ENCODE measurements at places on chromosomes 16 and 17. TPM values are rescaled to one million over a fixed set of nuclear protein-coding genes. Genes with fewer than 3 reads are reported as not detected.

DNA sequence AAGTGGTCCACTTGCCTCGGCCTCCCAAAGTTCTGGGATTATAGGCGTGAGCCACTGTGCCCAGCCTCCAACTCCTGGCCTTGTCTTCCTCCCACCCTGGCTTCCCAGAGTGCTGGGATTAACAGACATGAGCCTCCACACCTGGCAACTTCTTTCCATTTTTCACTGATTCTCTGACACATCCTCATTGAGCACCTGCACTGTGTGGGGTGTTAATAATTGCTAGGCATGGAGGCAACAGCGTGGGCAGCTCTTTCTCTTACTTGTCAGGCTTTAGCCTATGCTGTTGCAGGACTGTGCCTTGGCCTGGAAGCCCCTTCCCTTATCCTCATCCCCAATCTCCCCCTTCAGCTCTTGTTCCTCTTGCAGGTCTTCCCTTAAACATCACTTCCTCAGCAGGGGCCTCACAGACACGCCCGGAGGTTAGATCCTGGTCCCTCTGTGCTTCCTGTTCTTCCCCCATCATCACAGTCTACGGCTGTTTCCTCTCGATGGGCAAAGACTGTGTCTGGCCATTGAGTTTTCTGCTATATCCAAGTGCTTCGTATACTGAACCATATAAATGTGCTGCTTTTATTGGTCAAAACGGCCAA, 7.9 kb downstream of the QPRT start:
- DNase-seq: no peak

The SEZ6L2 gene
- not detected for total RNA-seq

The KATNB1 gene
- total RNA-seq: 17.3 TPM

DNA sequence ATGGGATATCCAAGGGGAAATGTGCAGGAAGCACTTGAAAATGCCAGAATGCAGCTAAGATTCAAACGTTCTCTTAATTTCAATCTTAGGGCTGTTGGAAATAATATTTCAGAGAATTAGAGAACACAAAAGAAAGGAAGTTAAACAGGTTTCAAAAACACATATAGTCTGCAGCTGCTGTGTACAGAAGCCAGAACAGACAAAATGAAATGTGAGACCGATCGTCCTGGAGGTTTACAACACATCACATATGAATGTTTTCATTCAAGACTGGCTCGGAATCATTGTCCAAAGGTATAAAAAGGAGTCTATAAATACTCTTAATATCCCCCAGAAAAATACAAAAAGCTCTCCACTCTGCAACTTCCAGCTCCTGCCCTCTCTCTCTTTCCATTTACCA, 14.3 kb downstream of the CYTH1 start:
- no peak for DNase-seq

GRCh38 chr16:54673313-54673712, 257.4 kb upstream of the IRX5 start:
- no peak for DNase-seq

The IL34 gene
- total RNA-seq: not detected

The KRTAP9-2 gene
- total RNA-seq: not detected

- DNase-seq: no peak
These were observed 25.5 kb downstream of the MYO18A start for GRCh38 chr17:29154516-29155226.

DNA sequence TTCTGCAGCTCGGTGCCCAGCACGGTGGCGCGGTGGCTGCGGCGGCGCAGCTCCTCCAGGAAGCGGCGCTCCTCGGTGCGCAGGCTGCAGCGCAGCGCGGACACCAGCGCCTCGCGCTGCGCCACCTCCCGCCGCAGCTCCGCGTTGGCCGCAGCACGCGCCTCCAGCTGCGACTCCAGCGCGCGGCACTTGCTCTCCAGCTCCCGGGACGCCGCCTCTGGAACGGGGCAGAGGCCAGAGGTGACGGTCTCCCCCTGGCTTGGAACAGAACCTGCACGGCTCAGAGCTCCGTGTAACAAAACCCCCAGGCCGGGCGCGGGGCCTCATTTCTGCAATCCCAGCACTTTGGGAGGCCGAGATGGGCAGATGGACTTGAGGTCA, 13.2 kb upstream of the CLUH start:
- peak; percentile 60 for DNase-seq

DNA sequence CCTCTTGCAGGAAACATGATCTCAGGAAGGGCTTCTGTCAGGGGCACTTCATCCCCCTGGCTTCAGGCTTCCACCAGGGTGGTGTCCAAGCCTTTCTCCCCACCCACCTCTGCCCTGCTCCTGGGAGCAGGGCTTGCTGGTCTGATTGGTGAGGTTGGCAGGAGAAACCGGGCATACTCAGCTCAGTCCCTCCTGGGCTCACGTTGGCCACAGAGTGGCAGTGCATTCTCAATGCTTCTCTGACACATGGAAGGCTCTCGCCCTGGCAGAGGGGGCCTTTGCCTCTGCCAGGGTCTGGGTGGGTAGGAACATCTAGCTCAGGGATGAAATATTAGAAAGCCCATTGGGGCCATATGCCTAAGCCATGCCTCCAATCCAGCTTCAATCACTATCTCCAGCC, 142.8 kb downstream of the AXIN2 start:
- DNase-seq: no peak

The SLX4 gene
- total RNA-seq: 14.4 TPM

The PRSS8 gene
- total RNA-seq: not detected

DNA sequence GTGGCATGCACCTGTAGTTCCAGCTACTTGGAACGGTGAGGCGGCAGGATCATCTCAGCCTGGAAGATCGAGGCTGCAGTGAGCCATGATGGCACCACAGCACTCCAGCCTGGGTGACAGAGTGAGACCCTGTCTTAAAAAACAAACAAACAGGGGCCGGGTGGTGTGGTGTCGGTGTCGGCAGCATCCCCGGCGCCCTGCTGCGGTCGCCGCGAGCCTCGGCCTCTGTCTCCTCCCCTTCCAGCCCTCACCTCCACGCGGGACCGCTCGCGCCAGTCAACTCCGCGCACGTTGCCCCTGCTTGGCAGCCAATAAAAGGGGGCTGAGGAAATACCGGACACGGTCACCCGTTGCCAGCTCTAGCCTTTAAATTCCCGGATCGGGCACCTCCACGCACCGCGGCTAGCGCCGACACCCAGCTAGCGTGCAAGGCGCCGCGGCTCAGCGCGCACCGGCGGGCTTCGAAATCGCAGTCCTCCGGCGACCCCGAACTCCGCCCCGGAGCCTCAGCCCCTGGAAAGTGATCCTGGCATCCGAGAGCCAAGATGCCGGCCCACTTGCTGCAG, 204.7 kb downstream of the CDRT15L2 start:
- no peak for DNase-seq

GRCh38 chr16:66382171-66382965, 15.9 kb downstream of the CDH5 start:
- no peak for DNase-seq

The STRADA gene
- total RNA-seq: 93.2 TPM

DNA sequence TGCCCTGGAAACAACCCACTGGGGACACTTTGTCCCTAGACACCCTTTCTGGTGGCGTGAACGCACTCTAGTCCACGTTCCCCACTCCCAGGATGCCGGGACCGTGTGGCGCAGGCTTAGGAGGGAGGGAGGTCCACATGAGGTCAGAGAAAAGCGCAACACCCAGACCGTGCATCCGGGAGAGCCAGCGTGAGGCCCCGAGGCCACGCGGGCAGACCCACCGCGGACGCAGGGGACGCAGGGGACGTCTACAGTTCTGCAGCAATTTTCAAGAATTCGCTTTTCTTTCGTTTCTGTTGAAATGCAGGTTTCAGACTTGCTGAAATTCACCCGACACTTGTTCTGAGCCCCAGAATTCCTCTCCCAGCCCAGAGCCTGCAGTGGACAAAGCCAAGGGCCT, 4.7 kb downstream of the RFNG start:
- no peak for DNase-seq

GRCh38 chr16:2242598-2242997, 6.4 kb downstream of the DNASE1L2 start:
- no peak for DNase-seq

DNA sequence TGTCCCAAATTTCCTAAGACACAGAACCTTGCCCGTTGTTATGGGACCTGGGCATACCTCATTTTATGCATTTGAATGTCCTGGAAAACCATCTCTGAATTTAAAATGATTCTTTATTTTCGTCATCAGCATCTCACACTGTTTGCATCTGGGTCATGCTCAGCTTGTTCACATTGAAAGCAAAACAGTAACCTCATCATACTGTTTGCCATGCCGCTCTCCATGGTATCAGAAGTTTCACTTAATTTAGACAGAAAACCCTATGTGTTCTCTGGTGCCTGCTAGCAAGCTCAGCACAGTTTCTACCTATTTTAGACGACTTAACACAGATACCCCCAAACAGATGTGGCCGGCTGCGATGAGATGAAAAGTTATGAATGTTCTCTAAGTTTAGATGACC, 292.1 kb downstream of the SNX29 start:
- DNase-seq: no peak

Data from B cell (primary cell).